Stimulated activated naive CD4-positive, alpha-beta T cell treated with Interleukin-2 at 50 U/mL for 16 hours (primary cell): ENCODE measurements at places on chromosomes 12 and 14.

DNA sequence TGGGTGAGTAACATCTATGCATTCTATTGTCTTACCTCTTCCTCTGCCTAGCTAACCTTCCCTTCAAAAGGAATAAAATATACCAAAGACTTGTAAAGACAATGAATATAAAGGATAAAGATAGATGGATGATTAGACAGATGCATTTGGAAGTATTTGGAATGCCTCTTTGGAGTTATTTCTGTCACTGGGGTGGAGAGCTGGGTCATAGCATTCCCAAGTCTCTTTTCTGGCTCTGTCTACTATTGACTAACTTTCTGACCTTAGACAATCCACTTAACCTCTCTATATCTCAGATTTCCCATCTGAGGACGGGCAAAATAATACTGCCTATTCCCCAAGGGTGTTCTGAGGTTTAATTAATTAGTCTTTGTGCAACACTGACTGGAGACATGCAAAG, 517.4 kb downstream of the DIO2 start:
- DNase-seq = no peak

DNA sequence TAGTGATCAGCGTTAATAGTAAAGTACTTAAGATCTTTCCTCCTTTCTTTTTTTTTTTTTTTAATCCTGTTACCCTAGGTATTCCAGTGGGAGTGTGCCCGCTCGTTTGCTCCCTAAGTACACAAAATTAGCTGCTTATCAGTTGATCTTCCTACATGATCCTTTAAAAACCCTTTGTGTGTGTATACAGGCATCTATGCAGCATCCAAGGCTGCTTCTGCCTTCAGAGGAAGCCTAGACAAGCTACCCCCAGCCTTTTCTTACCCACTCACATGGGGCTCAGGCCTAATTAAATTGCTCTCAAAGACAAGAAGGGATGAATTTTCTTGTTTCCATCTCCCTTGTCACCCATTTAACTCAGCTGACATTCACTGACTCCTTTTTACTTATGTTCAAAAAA, 343.4 kb upstream of the LMO3 start:
- DNase-seq = no peak

DNA sequence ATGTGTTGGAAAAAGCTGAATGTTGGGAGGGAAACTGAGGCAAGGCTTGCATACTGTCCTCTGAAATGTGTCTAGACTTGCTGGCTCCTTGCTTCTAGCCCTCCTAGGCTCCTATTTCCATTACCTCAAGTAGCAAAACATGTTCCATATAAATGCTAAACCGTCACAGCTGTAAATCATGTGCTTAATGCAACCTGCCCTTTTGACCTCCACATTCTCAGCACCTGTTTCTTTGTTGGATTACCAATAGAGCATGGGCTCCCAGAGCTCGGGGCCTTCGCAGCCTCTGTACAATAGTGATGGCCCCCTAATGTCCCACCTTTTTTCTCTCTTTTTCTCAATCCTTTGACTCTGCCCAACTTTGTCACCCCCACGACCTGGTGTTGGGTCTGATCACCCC, 23.3 kb downstream of the RERGL start:
- DNase-seq = no peak

GRCh38 chr12:51913071-51914033, 6.0 kb downstream of the ACVRL1 start:
- no peak for DNase-seq

DNA sequence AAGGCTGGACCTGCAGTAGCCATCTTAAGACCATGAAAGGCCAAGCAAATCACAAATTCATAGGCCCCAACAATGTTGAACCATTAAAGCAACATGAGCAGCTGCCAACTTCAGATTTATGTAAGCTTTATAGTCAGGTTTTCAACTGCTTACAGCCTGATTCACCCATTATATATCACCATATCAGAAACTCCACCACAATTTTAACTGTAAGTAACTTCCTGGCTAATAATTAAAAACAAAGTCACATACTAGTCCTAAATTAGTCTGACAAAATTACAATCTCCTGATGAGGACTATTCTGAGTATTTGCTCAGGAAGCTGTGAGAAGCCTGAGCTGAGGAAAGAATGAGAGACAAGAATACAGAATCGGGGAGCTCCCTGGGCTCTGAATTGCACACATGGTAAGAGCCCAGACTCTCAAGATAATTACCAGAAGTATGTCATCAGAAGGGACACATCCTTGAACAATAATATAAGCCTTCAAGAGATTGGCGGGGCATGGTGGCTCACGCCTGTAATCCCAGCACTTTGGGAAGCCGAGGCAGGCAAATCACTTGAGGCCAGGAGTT, 55.1 kb downstream of the NUMB start:
- DNase-seq = no peak

DNA sequence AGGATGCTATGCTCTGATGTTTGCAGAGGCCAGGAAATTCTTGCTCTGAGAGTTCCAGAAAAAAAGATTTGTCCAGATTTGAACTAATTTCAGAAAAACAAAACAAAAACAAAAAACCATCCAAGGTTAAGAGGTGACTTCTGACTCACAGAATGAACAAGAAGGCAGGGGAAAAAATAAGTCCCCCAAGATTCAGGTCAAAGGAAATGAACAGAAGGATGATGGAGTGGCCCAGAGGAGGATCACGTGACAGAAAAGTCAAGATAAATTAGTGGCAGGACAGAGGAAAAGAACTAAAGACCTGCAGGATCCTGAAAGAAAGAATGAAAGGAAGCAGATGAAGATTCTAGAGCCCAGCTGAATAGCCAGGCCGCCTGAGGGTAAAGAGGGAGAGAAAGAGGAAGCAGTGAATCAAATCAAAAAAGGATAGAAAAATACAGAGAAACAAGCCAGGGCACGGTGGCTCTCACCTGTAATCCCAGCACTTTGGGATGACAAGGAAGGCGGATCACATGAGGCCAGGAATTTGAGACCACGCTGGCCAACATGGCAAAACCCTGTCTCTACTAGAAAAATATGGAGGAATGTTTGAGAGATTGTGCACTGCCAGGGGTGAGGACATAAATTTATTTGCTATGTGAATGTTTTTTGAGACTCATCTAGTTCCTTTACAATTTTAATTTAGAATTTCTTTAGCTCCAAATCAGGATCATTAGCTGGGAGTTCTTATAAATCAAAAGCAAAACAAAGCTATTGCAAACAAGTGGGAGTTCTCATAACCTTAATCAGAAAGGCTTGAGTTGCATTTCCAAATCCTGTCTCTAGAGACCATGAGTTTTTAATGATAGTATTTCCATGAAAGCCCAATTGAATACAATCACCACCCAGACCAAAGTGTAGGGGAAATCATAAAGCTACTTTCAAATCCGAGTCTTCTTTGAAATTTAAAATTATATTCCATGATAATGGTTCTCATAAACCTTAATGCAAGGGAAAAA, 217.1 kb upstream of the PLEKHG7 start:
- DNase-seq = no peak
